A549 treated with RU486 at 1 μM for 4 hours (cell line): ENCODE measurements at places on chromosomes 2 and 18. TPM values are rescaled to one million over a fixed set of nuclear protein-coding genes. Genes with fewer than 3 reads are reported as not detected.

The LRRTM4 gene
- total RNA-seq = not detected in 5 replicates

The FIGN gene
- 1.6 to 2.6 TPM (median 2.0 TPM) in 5 replicates for total RNA-seq

The ASTL gene
- not detected in 5 replicates for total RNA-seq

The LYPD6B gene
- not detected in 5 replicates for total RNA-seq

The RNF125 gene
- 0.23 to 0.59 TPM (median 0.26 TPM) in 5 replicates for total RNA-seq

The MFSD2B gene
- 0.28 to 0.56 TPM (median 0.36 TPM) in 5 replicates for total RNA-seq

The CIB4 gene
- 0.20 to 0.28 TPM in 2 of 5 replicates, not detected in the others for total RNA-seq

The CEBPZ gene
- 63.4 to 96.8 TPM (median 73.8 TPM) in 5 replicates for total RNA-seq

The LRRC30 gene
- not detected in 5 replicates for total RNA-seq

The RFTN2 gene
- not detected in 5 replicates for total RNA-seq

The SCYGR4 gene
- not detected in 5 replicates for total RNA-seq

The RUFY4 gene
- not detected in 5 replicates for total RNA-seq

The MAL gene
- total RNA-seq = not detected in 5 replicates

The PSMA8 gene
- not detected in 5 replicates for total RNA-seq

The SPATA3 gene
- not detected in 5 replicates for total RNA-seq

The TMEM163 gene
- 0.13 to 0.19 TPM in 2 of 5 replicates, not detected in the others for total RNA-seq

The PDE6D gene
- total RNA-seq = 18.1 to 23.6 TPM (median 22.0 TPM) in 5 replicates
